Stimulated activated CD8-positive, alpha-beta memory T cell treated with anti-CD3 and anti-CD28 coated beads, Interleukin-4, amount 100 ng/mL, for 4 hours (primary cell): ENCODE measurements at places on chromosomes 1 and 21.
A peak's percentile ranks its signal among the peaks of the same experiment; 100 is the strongest.

DNA sequence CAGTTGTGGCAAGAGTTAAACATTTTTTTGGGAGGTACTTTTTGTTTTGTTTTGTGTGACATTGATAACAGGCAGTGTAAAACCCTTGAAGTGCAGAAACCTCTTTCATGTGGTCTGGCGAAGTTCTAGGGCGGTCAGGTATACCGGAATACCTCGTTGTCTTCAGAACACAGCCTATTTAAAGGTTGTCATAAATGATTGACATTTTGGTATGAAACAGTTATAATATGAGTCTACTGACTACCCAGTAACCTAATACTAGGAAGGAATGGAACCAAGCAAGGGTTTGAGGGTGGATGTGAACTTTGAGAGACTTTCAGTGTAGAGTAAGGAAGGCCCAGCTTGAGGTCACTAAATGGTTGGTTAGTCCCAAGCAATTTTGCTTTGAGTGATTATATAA is 40.5 kb downstream of the PATJ start:
- peak; percentile 10 for DNase-seq

GRCh38 chr1:25875154-25875855 is at the start of gene PAQR7:
Gene PAQR7, minus strand, starts transcription at chr1:25875708. Its CDS starts 11,869 bp downstream, at chr1:25863839.
- peak; percentile 22 for DNase-seq

GRCh38 chr1:157240495-157241184 is 102.4 kb upstream of the ETV3 start:
- DNase-seq, result no peak

- DNase-seq, result no peak
Measured at GRCh38 chr1:169465281-169465680, 20.5 kb downstream of the SLC19A2 start.

DNA sequence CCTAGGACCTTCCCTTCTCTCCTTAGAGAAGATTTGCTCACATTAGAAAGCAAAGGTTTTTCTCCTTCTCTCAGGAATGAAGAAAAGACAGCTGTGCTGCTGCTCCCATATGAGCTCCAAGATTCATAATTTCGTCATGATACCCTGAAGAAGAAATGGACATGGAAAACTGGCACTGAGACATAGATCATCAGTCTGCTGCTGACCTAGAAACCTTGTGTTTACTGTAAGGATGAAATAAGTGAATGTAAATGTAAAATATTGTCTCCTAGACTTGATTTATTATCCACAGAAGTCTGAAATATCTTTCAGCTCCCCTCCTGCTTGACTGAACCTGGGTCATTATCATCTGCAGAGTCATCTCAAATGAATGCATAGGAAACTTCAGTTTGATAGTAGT is 77.9 kb downstream of the ZC3H11B start:
- DNase-seq, result no peak

GRCh38 chr1:248862695-248862997 is 3.8 kb upstream of the ZNF692 start:
- DNase-seq, result no peak

GRCh38 chr1:11429226-11429625 is 49.7 kb upstream of the DISP3 start:
- DNase-seq, result no peak
